ENCODE measurements at places on chromosomes 3 and 15.

DNA sequence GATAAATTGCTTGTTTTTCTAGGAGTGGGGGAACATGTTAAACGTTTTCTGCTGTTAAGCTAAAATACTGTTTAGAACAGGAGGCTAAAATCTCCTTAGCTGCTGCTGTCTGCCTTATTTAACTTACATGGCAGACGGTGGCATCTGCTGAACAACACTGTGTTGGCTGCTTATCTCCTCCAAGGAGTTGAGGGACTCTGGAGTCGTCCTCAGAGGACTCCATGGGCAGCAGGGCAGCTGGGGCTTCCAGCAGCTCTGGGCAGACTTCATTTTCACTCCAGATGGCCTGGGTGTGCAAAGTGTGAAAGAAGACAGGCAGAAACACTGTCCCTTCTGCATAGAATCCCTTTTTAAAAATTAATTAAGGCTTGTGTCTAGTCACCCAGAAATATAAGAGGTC is 52.9 kb upstream of the NUDT16 start:
- no peak for DNase-seq

GRCh38 chr3:184184546-184185230 is 1.3 kb upstream of the ABCF3 start:
- no peak for DNase-seq

DNA sequence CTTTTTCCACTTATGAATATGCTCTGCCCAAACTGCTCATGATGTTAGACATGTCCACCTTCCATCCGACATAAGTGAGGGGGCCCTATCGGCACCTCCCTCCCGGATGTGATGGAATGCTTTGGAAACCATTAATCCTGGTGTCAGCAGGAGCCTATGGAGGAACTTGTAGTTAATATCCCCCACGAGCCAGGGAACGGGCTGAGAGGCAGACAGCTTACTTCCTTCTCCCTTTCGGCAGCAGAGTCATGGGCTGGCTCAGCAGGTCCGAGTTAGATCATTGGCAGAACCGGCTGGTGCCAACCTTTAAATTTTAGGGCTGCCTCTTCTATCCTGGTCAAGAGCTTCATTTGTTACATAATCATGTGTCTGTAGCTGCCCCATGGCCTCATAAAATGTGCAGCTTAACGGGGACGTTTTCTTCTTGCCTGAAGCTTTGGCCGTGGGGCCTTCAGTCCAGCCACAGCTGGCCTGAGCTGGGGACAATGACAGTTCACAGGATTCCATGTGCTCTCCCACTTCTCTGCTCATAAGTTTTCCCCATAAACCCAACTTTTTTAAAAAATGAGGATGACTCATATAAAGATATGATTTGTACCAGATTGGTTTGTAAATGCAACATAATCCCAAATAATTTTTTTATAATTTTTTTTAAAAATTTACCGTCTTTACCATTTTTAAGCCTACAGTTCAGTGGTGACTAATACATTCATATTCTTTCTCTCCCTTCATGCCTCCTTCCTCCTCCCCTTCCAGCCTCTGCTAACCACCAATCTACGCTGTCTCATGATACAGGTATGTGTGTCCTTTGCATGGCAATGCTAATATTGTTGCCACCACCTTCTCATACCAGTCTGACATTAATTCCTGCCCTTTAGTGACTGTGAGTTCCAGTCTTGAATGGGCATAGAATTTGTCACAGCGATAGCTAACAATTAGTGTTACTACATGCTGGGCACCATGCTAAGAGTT is 62.2 kb upstream of the RGMA start:
- DNase-seq: peak; percentile 47

GRCh38 chr3:144308396-144308795 is 336.8 kb downstream of the DIPK2A start:
- DNase-seq: no peak

GRCh38 chr3:58346368-58346767 is 13.7 kb downstream of the PXK start:
- DNase-seq: no peak

DNA sequence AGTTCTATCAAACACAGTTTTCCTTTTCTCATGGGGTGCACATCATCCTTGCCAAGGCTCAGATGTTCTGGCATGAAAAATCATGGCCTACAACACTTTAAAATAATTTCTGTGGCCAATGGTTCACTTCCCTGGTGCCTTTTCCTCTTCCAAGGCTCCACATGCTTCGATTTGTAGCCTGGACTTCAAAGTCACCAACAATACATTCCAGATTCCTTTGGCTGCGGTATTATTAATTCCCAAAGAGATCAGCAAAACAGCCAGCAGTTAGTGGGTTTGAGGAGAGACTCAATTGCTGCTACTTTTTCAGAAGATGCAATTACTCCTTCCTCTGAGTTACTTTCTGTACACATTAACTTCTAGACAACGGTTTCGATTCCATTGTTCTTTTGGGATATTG is 80.3 kb upstream of the CCDC80 start:
- DNase-seq: no peak

- DNase-seq: no peak
These were observed 63.5 kb upstream of the C2CD4B start for GRCh38 chr15:62228604-62229003.

- no peak for DNase-seq
These were observed 88.7 kb upstream of the EPHB3 start for GRCh38 chr3:184472723-184473428.

DNA sequence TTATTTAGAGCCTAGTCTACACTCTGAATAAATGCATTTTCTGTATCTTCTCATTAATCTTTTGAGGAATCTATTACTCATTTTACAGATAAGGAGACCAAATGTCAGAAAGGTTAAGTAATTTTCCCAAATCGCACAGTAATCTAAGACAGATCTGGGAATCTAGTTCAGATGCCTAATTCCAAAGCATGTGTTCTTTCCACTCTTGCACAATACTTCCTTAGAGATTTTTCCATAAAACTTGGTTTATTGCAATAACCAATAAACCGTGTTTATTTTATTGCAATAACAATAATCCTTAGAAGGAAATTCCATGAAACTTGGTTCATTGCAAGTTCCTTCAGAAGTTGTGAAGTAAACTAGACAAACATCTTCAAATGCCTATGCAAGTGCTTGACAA is 17.4 kb upstream of the COL8A1 start:
- no peak for DNase-seq

GRCh38 chr15:39830166-39830565 is 47.5 kb upstream of the FSIP1 start:
- no peak for DNase-seq

DNA sequence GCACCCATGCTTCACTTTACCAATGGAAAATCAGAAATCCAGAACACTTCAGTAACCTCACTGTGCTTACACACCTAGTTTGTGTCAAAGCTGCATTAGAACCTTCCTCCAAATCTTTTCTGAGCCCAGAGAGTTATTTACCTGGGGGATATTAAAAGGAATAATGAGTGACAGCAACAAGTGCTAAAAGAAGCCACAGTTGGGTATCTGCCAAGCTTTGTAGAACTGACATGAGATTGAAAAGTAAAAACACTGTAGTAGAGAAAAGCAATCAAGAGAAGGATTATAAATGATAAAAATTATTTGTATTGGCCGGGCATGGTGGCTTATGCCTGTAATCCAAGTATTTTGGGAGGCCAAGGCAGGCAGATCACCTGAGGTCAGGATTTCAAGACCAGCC is 8.8 kb upstream of the TBC1D23 start:
- no peak for DNase-seq

DNA sequence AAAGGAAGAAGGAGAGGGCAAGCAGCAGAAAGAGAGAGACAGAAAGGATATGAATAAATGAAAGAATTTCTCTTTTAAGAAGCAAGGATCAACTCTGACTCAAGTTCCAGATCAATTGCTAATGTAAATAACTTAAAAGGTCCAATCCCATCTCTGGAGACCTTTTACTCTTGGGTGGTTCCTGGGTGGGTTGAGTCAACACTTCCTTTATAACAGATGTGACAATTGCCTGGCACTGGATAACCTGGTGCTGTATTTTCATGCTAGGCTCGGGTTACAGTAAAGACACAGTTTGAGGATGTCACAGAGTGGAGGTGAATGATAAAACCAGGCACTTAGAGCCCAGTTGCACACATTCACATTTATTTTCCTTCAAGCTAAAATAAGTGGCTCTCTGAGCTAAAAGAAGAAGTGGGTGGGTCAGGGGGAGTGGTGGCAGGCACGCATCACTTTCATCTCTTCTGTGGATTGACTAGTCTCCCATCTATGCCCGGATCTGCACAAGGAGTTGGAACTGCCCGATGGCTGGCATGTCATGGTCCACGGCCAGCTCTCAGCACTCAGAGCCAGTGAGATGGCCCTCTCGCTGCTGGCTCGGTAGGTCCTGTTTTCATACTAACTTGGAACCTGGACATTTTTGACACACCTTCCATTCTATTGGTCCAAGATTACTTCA is 465.8 kb downstream of the FOXP1 start:
- DNase-seq: no peak

- DNase-seq: no peak
These were observed 480.5 kb upstream of the ARRDC4 start for GRCh38 chr15:97479957-97480356.

GRCh38 chr15:67824976-67825880 is at the start of gene SKOR1:
Gene SKOR1, plus strand, starts transcription at chr15:67825509. Its CDS starts 94 bp downstream, at chr15:67825603.
- no peak for DNase-seq

- no peak for DNase-seq
These were observed 95.2 kb downstream of the MEIS2 start for GRCh38 chr15:37004981-37005735.

- DNase-seq: no peak
These were observed 202.5 kb downstream of the LSAMP start for GRCh38 chr3:116242825-116243224.

GRCh38 chr3:47850564-47851410 is 47.8 kb downstream of the DHX30 start:
- DNase-seq: no peak

DNA sequence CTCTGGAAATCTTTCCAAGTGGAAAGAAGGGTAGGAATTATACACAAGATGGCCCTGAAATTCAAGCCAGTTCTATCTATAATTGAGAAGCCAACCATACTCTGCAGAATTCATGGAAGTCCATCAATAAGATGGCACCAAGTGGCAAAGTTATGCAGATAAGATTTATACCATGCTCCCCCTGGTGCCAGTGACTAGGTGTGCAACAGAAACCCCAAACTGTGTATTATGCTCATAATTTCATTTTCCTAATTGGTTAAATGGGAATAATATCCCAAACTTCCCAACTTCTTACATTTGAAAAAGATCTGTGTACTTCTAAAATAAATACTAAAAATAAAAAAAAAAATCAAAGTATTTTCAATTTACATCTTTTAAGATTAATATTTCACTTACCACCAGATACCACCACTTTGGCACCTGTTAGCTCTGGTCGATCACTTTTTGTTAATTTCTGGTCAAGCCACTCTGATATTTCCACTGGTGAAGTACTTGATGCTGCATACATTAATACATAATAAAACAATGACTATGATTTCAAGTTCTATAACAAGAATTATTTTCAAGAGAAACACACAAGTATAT is 25.9 kb downstream of the ETFA start:
- peak; percentile 10 for DNase-seq

GRCh38 chr3:195850857-195851543 is 39.3 kb upstream of the MUC4 start:
- DNase-seq: peak; percentile 89

GRCh38 chr3:105865016-105865623 is 3.7 kb downstream of the CBLB start:
- DNase-seq: no peak

DNA sequence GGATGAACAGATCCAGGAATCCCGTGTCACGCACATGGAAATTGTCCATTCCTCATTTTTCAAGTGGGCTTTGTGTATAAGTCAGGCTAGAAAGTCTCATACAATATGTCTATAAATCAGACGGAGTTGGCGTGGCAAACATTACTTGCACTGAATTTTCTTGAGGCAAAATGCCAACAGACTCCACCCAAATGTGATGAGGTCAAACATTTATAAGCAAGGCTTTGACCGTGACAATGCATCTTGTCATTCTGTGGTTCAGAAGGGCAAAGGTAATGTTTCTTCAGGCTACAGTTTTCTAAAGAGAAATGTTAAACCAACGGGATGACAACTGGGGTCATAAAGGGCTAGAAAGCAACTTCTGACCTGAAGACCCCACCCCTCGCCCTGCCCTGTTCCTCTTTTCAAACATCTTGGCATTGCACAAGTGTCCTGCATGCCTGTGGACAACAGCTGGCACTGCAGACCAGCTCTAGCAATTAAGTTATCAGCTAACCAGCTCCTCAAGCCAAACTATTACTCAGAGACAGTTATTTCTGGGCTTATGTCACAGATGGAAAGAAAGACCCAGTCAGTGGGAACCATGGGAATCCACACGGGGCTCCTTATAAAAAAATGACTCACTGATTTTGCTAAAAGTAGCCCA is 36.5 kb upstream of the SPTBN5 start:
- DNase-seq: peak; percentile 50

DNA sequence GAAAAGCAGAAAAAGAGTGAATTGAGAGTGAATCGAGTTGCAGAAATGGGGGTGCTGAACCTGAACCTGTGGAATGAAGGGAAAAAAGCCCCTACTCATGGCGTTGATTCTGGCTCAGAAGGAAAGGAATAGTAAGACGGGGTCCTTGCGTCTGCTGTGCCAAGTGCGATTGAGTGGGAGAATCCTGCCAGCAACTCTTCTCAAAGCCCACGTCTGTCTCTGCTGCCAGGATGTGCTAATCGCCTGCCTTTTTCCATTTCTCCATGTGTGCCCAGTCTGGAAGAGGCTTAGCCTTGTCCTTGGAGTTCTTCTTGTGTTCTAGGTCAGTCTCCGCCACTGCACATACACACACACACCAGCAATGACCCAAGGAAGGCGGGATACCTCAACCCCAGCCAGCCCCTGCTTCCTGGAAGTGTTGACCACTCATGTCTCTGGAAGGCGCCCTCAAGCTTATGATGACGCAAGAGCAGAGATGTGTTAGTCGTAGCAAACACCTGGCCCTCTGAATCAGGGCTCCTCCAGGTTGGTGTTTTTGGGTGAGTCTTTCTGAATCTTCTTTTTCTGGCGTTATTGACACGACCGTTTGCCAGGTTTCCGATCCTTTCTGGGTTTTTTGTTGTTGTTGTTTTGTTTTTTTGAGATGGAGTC is 262.4 kb upstream of the PROK2 start:
- DNase-seq: no peak

GRCh38 chr3:14480207-14481017 is 59.7 kb downstream of the GRIP2 start:
- DNase-seq: no peak

DNA sequence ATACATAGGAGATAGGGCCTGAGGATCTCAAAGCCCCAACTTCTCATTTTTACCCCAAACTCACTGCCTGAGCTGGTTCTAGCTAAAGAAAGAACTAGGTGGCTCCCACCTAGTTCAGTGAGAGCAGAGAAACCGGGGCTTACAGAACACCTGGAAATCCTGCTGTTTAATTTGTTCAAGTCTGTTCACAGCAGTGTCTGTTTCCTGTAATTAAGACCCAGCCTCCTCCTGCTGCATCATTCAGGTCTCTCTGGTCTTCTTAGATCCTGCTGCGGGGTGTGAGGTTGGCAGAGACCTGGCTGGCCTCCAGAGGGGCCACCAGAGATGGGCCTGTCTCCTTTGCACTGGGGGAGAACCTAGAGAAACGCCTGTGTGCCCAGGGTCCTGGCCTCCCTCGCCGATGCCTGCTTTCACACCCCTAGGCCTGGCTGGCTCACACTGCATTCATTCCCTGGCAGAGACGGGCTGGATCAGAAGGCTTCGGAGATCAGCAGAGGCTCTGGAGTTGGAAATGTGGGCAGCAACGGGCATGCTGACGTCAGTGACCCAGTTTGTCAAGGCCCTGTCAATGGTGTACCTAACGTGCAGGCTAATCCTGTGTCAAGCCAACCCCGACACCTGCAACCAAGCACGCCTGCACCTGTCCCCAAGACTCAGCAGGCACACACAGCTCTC is 4.9 kb upstream of the CHRNA3 start:
- no peak for DNase-seq

- no peak for DNase-seq
These were observed 171.9 kb downstream of the FMN1 start for GRCh38 chr15:33022629-33023028.
